ENCODE measurements at places on chromosomes 12 and 14.
A peak's percentile ranks its signal among the peaks of the same experiment; 100 is the strongest.

DNA sequence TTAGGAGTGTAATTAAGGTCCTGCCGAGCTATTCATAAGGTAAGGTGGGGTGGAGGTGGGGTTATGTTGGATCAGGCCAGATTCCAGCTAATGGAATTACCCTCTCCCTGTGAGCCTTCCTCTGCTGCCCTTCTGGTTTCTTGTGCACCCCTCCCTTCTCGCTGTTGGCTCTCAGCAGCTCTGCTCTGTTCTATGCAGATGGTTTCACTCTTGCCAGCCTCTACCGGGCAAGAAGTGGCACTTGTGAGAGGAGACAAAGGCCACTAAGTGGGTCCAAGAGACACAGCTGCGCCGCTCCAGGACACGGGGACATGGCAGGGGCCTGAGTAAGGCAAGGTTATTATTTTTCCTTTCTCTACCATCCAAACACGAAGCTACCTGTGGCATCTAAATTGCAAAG is 334.4 kb downstream of the EMP1 start:
- DNase-seq: no peak
- no peak overlapping the region for H3K4me3 ChIP-seq
- H3K27ac ChIP-seq: no peak overlapping the region

- H3K27ac ChIP-seq: no peak overlapping the region
- no peaks in the 10 kb centered on the region for H3K27me3 ChIP-seq
- H3K4me3 ChIP-seq: no peak overlapping the region
- no peak for DNase-seq
- no peaks in the 10 kb centered on the region for H3K4me1 ChIP-seq
- no peaks in the 10 kb centered on the region for H3K36me3 ChIP-seq
Measured at GRCh38 chr14:61891170-61891569, 128.9 kb downstream of the SNAPC1 start.

DNA sequence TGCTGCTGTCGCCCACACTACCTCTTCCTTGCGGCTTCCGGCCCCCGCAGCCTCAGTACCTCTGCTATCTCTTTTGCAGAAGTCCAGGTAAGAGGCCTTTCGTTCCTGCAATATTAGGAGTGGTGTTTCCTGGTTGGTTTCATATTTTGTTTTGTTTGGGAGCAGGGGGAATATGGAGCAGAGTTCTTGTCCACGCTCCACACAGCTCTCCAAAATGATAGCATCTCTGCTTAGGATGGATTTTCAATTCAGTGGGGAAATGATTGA is 768 bp downstream of the OXA1L start:
- H3K36me3 ChIP-seq: peaks cover 14% of the 10 kb centered on the region
- H3K4me3 ChIP-seq: peak overlapping the region; percentile 84

DNA sequence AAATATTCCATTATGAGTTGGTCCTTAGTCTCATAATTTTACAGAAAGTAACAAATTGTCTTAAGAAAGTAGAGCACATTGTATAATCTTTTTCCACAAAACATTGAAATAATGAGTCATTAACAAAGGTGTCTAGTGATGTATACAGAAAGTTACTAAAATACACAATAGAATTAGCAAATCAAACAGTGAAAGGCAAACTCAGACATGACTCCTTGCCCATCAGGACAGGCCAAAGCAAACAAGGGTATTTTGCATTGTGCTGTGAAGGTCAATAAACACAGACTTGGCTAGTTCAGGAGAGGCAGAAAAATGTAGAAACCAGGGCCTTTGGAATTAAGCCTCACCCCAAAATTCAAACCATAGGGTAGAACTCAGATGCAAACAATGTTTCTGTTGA is 37.3 kb downstream of the SIX4 start:
- H3K4me3 ChIP-seq: no peak overlapping the region
- H3K36me3 ChIP-seq: no peaks in the 10 kb centered on the region
- H3K4me1 ChIP-seq: peaks cover 12% of the 10 kb centered on the region
- no peak overlapping the region for H3K27ac ChIP-seq
- H3K27me3 ChIP-seq: no peaks in the 10 kb centered on the region

- H3K4me1 ChIP-seq: no peaks in the 10 kb centered on the region
- no peak overlapping the region for H3K27ac ChIP-seq
- no peaks in the 10 kb centered on the region for H3K27me3 ChIP-seq
- H3K4me3 ChIP-seq: no peak overlapping the region
Measured at GRCh38 chr14:99323603-99324185, 51.7 kb upstream of the BCL11B start.

DNA sequence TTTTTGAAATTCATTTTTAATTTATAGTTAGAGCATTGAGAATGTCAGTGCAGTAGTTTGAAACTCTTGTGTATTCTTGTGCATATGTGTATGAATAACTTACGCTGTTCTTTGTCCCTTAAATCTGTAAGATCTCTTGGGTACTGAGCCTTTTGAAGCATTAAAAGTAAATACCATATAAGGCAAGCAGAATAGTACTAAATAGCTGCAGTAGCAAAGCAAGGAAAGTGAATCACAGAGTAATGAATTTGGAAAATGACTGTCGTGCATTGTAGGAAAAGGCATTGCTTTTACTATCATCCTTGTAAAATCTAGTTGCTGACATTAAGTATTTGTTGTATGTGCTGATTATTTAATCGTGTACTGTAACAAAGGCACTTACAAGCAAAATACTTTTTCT is 12.1 kb downstream of the CNOT2 start:
- DNase-seq: no peak
- no peak overlapping the region for H3K4me3 ChIP-seq
- no peaks in the 10 kb centered on the region for H3K27me3 ChIP-seq
- H3K36me3 ChIP-seq: no peaks in the 10 kb centered on the region

DNA sequence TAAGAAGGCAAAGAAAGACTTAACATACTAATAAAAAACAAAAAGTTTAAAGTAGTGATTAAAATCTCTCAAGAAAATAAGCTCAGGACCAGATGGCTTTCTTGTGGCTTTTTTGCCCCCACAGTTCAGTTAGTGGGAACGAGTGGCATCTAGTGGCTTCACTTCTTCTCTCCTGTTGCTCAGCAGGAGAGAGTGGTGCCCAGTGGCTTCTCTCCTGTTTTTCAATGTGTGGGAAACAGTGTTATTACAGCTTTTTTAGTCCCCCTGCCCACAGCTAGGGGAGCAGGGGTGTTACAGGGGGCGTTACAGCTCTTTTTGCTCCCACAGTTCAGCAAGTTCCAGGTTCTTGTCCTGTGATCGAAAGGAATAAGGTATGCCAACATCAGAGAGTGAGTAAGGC is 135.2 kb downstream of the RERGL start:
- no peaks in the 10 kb centered on the region for H3K4me1 ChIP-seq
- no peaks in the 10 kb centered on the region for H3K36me3 ChIP-seq
- no peaks in the 10 kb centered on the region for H3K27me3 ChIP-seq
- DNase-seq: no peak
- no peak overlapping the region for H3K4me3 ChIP-seq

- H3K4me1 ChIP-seq: no peaks in the 10 kb centered on the region
- no peaks in the 10 kb centered on the region for H3K36me3 ChIP-seq
- H3K27ac ChIP-seq: no peak overlapping the region
- H3K27me3 ChIP-seq: no peaks in the 10 kb centered on the region
- H3K4me3 ChIP-seq: no peak overlapping the region
Measured at GRCh38 chr12:124618291-124618902, 51.0 kb upstream of the NCOR2 start.

All from liver (tissue), 10 donors.